Cerebellar nuclear complex (tissue), 1 donor: ENCODE measurements at places on chromosomes 1 and 21.

GRCh38 chr1:30616759-30617158, 106.6 kb downstream of the MATN1 start:
- no peak for DNase-seq

DNA sequence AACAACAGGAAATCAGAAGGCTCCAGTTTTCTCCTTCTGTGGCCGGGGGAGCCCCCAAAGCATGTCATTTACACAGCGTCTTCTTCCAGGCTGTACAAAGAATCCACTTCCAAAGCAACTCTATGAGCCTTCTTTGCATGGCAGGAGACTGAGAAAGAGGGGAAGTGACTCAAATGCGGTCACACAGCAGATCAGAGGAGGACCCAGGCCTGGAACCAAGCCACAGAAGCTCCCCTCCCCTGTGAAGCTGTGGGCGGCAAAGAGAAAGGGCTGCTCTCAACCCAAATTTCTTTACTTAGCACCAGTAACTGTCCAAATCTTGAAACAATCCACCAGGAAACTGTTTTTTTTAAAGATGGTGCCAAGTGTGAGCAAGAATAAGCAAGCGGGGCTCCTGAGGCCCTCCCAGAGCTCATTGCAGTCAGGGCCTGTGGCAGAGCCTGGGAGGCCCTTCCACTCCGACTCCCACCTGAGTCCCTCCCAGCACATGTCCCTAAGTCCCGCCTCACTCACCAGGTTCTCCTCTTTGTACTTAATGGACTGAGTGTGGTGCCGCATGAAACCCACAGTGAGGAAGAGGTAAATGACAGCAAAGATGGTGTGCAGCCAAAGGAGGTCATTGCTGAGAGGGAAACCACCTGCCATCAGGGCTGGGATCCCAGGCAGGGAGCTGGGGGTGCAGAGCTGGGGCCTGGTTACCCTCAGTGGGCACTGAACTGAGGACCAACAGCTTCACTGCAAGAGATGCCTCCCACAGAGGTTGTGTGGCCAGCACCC, 15.9 kb downstream of the TMEM63A start:
- DNase-seq: no peak

DNA sequence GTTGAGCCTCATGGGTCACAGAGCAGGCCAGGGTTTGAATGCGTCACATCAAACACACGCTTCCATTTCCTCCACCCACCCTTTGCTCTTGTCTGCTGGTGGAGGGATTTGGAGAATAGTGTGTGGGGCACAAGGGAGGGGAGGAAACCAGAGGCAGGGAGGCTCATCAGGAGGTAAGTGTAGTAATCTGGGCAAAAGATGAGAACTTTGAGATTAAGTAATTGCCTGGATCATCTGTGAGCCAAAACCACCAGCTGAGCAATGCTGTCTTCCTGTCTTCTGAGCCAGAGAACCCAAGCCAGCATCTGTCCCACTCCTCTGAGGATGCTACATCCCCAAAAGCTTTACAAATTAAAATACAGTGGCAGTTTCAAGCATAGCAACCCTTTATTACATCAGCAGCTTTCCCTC, 45.2 kb downstream of the C8B start:
- DNase-seq: no peak

DNA sequence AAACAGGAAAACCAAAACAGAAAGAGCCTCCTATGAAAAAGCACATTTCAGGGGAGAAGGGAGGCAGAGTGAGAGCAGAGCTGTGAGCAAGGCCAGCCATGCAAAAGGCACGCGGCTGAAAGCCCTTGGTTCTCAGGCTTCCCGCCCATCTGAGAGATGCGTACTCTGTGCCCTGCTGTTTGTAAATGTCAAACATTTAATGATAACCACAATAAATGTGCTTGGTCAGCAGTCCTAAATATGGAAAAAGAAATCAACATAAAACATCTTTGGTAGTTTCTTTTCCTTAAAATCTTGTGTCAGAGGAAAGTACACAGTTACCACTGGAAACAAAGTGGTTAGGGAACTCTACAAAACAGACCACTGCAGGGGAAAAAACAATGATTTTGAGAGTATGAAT, 283.1 kb downstream of the DSCAM start:
- DNase-seq: no peak

DNA sequence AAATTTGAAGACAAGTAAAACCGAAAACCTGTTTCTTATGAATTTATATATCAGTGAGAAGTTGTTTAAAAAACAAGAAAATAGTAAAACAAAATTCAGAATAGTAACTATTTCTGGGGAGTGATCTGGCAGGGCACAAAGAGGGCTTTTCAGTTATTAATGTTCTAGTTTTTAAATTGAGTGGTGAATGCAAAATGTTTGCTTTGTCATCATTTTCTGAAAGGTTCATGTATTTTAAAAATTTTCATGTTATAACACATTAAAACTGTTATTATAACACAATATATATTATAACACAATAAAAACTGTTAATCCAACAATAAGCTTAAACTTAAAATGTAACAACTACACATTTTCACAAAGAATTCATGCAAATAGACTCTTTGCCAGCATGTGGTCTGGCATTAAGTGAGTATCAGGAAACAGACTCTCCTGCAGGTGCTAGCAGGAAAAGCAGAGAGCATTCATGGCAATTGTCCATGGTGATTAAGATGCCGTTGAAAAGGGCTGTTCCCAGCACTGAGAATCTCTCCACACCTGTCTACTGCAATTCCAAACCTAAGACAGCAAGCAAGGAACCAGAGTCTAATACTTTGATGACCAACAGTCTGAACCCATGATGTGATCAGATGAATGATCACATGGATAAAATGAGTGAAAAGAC, 204.9 kb downstream of the TBX15 start:
- DNase-seq: no peak

DNA sequence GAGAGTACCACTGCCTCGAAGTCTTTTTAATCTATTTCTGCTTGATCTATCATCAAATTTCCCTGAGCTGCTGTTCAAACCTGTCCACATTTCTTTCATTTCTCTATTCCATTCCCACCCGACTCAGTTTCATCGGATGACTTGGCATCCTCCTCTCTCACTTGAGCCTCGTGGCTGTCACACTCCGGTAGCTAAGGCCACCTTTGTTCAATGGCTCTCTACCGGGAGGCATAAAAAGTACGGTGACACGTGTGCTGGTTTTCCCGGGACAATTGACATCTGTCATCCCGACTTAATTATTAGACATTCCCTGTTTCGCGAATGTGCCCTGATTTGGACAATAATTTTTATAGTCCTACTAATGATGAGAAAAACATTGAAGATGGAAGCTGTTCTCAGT, 22.6 kb downstream of the MIS18A start:
- DNase-seq: no peak

GRCh38 chr1:164608651-164609057, 49.7 kb downstream of the PBX1 start:
- no peak for DNase-seq

DNA sequence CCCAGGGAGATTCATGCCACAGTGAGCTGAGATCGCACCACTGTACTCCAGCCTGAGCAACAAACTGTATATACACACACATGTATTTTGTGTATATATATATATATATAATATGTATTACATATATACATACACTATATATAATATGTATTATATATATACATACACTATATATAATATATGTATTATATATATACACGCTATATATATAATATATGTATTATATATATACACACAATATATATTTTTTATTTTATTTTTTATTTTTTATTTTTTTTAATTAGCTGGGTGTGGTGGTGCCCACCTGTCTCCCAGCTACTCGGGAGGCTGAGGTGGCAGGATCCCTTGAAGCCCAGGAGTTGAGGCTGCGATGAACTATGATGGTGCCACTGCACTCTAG, 9.3 kb downstream of the TP73 start:
- DNase-seq: no peak

DNA sequence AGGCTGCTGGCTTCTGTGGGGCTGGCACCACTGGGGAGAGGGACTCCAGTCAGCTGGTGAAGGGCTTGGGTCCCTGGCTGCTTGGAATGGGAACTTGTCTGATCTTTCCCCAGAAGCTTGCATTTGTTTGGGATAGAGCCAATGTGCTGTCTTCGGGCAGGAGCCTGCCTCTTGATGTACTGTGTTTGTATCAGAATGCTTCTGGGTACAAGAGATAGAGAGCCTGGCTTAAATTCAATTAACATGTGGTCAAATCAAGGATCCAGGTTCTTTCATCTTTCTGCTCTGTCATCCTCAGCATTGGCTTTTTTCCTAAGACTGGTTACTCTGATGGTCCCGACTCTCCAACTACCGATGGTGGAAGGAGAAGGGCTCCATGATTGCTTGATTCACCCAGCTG, 16.0 kb upstream of the PROK1 start:
- DNase-seq: no peak

DNA sequence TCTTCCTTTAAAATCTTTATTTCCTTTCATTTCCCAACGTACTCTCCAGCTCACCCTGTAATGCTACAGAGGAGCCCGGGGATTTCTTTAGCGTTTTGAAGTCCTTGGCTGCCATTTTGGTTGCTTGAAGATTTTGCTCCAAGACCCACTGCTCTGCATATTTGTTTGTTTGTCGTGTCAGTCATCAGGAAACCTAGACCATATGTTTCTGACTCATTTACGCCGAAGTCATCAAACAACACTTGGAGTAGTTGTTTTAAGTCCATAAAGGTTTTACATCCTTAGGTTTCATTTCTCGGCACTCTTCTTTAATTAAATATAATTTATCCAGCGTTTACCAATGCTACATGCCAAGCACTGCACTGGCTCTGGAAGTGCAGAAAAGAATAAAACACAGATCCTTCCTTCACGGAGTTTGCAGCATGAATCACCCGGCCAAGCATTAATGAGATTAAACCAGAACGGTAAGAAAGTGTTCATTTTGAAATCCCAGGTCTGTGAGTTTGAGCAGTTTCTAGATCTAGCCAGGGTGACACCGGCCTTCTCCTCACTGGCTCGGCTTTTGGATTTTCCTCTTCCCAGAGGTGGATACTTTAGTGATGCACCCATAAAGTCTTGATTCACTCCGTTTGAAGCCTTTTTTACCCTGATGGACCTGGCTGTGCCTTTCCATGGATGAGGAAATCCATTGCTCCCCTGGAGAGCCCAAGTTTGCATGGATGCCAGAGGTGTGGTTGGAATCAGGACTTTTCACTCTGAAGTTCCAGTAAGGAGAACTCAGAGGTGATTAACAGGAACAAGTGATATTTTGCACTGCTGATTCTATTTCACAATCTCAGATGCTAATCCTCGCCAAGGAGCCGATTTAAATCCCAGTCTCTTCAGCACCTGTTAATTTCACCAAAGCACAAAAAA, 109.3 kb downstream of the KAZN start:
- DNase-seq: no peak

GRCh38 chr21:29389136-29389535, 90.4 kb downstream of the BACH1 start:
- no peak for DNase-seq

DNA sequence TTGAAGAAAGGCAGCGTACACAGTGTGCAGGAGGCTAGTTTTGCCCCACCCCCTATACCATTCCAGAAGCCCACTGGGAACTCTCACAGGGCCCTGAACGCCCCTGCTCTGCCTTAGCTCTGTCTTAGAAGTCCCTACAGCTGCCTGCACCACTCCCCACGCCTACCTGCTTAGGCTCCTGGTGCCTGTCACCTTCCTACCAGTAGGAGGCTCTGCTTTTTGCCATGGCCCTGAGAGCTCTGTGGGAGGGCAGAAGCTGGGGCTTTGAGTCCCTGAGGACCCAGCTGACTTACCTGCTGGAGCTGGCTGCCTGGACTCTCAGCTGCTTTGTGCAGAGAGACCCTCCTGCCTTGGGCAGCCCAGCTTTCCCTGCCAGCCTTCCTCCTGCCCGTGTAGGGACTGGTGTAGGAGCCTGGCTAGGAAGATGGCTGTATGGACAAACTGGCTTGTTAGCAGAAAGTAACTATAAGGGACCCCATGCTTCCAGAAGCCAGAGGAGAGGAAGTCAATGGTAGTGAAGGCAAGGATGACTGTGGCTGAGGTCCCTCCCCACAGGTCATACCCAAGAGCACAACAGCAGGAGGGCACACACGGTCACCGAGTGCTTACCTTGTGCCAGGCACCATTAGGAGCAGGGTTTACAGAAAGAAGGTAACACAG, 9.8 kb upstream of the CELSR2 start:
- DNase-seq: no peak

- DNase-seq: no peak
These were observed 31.4 kb upstream of the KIRREL1 start for GRCh38 chr1:157961805-157962762.

DNA sequence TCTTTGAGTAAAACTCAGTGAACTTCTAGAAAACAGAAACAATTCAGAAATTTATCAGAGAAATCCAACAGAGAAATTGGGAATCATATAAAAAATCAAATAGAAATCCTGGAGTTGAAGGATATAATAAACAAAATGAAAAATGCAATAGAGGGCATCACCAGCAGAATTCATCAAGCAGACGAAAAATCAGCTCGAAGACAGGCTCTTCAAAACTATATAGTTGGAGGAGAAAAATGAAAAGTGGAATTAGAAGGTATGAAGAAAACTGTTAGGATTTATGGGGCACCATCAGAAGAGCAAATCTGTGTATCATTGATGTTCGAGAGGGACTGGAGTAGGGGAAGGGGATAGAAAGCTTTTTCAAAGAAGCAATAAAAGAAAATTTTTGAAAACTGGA, 121.5 kb upstream of the GPR52 start:
- no peak for DNase-seq

DNA sequence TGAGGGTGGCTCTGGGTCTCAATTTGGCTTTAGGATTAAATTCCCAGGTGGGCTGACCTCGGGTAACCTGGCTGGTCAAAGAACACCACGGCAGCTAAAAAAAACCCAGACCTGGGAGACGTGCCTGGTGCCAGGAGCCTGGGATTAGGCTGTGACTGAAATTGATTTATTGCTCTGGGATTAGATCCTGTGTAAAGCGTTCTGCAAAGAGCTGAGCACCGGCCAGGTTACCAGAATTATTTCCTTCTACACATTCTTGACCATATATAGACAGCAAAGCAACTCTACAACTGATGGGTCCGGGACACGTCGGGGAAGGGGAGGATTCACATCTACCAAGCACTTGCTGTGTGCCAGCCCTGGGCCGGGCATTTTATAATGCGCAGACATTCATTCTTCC, 45.2 kb downstream of the TMCO4 start:
- DNase-seq: no peak

DNA sequence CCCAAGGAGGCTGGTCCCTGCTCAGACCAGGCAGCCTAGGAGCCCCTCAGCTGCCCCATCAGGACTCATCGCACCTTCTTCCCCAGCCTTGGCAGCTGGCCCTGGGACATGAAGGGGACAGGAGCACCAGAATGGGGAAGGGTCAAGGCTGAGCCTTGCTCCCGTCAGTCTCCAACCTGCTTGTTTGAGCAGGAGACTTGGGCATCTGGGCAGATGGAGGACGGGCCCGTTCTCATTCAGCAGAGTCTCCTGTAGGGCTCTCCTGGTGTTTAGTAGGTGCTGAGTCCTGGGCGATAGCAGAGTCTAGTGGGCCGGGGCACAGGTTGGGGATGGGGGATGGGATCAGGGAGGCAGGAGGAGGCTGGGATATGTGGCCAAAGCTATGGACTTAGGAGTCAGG, 47.4 kb upstream of the WNT4 start:
- DNase-seq: no peak

DNA sequence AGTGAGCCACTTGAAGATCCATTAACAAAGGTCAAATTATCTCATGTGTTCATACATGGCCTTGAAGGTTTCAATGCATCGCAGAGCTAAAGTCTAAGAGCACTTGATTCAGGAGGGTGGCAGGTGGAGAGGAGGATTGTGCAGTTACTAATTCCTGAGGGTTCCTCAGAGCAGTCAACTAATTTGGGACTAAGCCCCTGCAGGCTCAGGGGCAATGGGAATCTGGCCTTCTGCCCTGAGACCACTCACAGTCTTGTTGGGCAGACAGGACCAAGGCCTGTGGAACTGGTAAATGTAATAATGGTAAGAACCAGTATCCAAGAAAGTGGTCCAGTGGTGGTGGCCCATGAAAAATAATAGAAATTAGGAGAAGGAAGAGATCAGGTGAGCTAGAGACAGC, 127.4 kb upstream of the HMGB4 start:
- DNase-seq: no peak
